ENCODE measurements at places on chromosomes 4 and X.
A peak's percentile ranks its signal among the peaks of the same experiment; 100 is the strongest.

DNA sequence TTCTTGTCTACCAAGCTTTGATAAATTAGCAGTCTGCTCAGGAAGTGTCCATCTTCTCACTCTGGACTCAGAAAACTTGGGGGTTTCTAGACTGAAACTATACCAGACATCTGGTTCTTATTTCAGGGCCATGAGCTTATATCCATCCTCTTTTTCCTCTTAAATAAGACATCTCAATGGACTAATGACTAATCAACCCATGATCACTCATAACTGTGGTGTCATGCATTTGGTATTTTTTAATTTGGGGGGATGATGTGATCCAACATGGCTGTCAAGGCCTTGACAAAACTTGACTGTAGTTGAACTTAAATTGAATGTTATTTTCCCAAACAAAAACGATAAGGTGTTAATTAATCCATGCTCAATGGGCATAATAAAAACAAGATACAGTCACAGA lies 87.8 kb downstream of the GPRASP3 start:
- no peak for DNase-seq

- no peak for DNase-seq
Measured at GRCh38 chr4:139295942-139296299, 5.4 kb upstream of the NAA15 start.

- DNase-seq = no peak
Measured at GRCh38 chrX:133681421-133681820, 266.1 kb upstream of the GPC4 start.

DNA sequence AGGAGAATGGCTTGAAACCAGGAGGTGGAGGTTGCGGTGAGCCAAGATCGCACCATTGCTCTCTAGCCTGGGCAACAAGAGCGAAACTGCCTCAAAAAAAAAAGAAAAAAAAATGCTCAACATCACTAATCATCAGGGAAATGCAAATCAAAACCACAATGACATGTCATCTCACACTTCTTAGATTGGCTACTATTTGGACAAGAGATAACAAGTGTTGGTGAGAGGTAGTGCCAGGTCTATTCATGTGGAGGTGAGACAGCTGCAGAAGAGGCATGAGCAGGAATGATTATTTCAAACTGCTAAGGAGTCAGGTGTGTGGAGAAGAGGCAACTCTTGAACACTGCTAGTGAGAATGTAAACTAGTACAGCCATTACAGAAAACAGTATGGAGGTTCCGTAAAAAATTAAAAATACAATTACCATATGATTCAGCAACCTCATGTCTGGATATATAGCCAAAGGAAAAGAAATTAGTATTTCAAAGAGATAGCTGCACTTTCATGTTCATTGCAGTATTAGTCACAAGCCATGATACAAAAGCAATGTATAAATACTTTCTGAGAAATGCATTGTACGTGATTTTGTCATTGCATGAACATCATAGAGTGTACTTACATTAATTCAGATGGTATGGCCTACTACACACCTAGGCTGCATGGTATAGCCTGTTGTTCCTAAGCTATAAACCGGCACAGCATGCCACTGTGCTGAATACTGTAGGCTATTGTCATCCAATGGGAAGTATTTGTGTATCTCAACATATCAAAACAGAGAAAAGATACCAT lies 75.3 kb downstream of the TMEM144 start:
- DNase-seq = no peak

DNA sequence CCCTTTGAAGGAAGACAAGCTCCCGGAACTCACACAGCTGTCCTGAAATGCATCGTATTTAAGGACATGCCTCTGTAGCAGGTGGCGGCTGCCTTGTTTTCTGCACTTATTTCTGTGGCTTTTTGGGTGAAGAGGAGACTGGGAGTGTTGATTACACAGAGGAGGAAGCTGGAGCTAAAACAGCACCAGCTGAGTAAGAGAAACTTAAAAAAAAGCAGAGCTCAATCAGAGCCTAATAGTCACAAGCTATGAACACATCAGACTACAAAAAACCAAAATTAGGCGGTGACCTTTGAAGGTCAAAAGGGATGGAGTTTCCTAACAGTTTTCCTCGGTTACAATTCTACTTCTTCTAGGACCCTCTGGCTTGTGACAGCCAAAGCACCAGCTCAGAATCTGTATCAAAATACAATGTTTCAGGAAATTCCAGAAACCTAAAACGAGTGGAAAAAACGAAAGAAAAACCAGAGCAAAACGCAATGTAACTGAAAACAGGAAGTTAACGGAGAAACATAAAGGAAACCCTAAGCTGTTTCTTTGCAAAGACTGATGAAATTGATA lies 13.5 kb downstream of the PRKX start:
- no peak for DNase-seq

DNA sequence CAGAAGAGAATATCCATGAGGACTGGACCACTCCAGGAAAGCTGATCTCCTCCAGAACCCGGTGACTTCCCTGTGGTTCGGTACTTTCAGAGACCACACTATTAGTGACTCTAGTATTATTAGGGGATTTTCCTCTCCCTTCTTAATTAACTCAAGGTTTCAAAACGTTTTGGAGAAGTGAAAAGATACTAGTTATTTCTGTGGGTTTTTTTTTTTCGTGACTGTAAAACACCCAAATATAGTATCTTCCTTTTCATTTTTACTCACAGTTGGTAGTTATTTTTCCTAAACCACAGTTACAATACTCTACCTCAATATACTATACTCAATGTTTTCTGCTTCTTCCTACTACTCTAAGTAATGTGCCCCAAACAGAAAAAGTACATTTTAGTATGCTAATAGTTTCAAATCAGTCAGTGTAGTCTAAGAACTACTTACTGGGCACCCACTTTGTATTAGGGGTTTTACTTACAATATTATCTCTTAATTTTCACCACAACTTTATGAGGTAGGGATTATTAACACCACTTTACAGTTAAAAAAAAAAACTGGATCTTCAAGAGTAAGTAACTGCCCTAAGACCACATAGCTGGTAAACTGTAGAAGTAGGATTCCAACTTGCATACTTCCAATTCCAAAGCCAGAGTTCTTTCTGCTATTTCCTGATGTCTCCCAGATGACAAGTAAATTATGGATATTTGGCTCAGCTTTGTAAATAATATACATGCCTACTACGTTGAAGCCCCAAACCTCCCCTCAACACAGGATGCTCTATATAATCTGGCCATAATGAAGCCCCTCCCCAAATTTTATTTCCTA lies 45.0 kb downstream of the SLC9A7 start:
- no peak for DNase-seq

DNA sequence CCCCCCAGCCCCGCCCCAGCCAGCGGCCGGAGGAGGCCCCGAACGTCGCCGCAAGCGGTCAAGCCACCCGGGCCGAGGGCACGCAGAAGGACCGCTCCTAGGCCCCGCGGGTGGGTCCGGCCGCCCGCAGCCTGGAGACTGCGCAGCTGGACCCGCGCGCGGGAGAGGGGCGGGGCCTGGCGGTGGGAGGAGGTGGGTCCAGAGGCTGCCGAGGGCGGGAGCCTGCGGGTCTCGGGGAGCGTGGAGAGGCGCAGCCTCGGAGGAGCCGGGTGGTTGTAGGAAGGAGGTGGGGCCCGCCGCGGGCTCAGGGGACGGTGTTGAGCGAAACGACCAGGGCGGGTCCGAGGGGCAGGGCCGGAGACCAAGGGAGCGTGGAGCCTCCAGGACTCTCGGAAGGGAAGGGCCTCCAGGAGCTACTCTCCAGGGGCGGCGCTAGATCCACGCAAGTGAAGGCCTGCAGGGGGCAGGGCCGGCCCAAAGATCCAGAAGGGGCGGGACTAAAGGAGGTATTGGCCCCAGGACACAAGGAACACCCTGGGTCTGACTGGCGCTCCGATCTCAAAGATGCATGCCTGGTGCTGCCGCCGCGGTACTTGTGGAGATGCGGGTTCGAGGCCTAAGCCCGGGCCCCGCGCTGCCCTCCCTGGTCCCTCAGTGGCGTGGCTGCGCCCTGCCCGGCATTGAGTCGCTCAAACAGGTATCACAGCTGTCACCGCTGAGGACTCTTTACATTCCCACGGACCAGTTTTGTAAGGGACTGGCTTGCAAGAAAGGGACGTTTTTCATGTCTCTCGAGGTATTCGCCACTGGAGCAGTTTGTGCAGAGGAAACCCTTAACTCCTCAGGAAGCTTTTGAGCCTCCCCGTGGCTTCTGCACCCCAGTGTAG lies 5.9 kb downstream of the TIMM17B start:
- DNase-seq = peak; percentile 35

- no peak for DNase-seq
Measured at GRCh38 chrX:152893980-152894610, 3.8 kb upstream of the ZNF185 start.

- DNase-seq = no peak
Measured at GRCh38 chr4:165927815-165928214, 54.8 kb downstream of the TLL1 start.

DNA sequence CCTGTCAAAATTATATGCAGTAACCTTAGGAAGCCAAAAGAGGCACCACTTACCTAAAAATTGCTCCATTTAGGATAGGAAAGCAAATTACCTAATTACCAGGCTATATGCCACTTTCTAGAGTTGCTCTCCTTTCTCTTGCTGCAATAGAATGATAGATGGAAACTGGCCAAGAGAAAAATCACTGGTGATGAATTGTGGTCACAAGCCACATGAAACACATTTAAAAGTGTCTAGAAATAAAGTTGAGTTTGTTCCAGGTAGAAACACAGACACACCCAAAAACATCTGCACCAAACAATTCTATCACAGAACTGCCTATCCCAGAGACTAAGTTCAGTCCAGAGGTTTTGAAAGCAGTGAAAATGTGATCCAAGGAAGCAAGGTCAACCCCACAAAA lies 337.7 kb downstream of the PCDH19 start:
- DNase-seq = no peak

GRCh38 chr4:43732829-43733426 lies 715.7 kb downstream of the KCTD8 start:
- DNase-seq = no peak

GRCh38 chr4:173237762-173238161 lies 69.2 kb downstream of the GALNT7 start:
- no peak for DNase-seq

GRCh38 chr4:115126491-115126890 lies 13.1 kb upstream of the NDST4 start:
- DNase-seq = no peak

DNA sequence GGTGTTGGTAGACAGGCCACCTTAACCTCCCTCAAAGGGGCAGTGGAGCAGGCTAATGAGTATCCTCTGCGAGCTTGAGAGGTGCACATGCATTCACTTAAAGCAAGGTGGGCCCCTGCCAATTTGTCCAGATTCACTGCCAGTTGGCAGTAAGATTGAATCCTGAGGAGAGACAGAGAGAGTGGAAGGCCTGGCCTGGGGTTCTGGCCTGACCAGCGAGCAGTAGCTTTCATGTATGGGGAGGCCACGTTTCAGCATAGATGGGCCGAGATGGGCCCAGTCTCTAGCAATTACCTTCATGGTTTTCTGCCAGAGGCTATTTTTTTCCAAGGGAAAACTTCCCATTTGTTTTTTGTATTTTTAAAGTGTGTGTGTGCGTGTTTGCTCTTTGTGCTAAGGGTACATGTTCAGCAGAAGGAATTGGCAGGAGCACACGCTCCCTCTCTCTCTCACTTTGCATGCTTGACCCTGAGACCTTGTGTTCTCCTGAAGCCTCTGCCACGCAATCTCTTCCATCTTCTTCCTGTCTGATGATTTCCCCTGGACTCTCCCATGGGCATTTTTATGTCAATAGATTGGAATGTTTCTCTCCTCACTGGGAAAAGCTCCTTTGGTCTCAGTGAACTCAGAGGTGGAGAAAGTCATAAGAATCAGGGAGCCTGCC lies 215.8 kb upstream of the SFRP2 start:
- DNase-seq = no peak

DNA sequence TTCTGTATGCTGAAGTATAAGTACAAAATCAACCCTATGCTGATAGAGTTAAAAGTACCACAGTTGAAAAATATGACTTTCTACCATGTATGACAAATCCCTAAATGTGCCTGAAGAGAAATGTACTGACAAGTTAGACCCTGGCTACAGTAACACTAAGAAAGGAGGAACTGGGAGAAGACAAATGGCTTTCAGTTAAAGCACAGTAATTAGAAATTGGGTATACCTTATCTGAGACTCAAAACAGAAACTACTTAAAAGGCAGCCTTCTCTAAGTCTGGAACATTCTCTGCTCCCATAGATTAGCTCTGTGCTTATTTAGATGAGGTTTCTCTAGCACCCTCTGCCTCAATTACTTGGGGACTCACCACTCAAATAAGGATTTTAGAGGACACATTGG lies 189.1 kb downstream of the GPC3 start:
- no peak for DNase-seq

- no peak for DNase-seq
Measured at GRCh38 chr4:169341490-169341889, 70.7 kb upstream of the SH3RF1 start.

DNA sequence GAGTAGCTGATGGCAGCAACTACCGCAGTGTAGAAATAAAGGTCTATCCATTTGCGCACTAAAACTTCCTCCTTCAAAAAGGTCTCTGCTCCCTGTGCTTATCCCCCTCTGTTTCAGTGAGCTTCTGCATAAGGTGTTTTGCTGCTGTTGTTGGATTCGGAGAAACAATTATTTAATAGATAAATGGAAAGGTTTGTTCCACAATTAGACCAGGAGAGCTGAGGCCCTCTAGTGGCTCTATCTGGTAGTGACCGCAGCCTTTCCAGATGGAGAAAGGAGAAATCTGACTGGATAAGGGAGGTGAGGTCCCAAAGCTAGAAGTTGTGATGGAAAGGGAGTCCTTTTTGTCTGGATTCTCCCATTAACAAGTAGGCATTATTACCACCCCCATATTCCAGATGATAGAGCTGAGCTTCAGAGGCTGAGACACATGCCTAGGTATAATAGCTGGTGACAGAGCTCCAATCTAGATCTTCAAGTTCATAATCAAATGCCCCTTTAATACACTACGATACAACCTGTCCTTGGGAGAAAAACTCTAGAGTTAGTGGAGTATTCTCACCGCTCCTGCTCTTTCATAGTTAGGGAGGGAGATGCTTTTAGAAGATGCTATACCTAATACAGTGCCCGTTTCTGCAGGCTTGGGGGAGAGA lies 5.1 kb upstream of the GABRQ start:
- no peak for DNase-seq

DNA sequence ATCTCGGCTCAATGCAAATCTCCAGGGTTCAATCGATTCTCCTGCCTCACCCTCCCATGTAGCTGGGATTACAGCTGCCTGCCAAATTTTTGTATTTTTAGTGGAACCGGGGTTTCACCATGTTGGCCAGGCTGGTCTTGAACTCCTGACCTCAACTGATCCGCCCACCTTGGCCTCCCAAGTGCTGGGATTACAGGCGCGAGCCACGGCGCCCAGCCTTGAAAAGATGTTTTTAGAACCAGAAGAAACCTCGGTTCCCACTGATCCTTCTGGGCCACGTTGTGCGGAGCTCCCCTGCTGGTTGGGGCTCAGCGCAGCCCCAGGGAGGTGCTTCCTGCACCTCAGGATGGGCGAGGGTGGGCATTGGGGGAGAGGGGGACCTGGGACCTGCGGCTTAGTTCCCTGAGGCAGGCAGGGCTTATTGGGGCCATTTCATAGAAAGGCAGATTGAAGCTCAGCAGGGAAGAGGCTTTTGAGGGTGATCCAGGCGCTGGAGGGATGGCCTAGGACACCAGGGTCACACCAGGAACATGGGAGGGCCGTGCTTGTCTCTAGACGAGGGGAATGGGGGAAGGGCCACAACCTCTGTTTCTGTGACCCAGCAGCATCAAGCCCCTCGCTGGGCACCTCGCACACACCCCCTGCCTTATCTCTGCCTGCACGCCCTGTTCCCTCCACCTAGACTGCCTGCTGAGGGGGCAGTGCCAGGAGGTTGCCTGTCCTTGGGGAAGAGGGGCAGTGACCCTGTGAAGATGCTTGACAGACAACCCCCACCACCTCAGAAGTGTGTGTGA lies 6.3 kb upstream of the ADD1 start:
- DNase-seq = no peak

- no peak for DNase-seq
Measured at GRCh38 chr4:56146956-56147355, 198.2 kb downstream of the CEP135 start.

All from stimulated activated CD8-positive, alpha-beta memory T cell treated with anti-CD3 and anti-CD28 coated beads, Interleukin-15, amount 100 ng/mL, for 24 hours (primary cell).